ENCODE measurements at places on chromosomes 11 and 22.

DNA sequence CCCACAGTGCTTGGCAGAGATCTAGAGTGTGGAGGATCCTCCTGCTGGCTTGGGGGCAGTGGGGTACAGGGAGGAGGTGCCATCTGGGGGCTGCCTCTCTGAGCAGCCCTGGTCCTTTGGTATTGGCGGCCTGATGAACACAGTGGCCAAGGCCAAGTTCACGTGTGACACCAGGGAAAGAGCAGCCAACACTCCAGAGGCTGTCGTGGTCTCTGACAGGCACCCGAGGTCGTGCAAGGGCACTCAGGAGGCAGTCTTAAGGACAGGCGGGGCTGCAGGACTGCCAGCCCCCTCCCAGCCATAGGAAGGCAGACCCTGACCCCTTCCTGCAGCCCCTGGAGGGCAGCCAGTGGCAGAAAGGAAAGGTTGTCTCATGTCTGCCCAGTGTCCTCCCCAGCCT is 30.7 kb downstream of the PHF21B start:
- DNase-seq = no peak

DNA sequence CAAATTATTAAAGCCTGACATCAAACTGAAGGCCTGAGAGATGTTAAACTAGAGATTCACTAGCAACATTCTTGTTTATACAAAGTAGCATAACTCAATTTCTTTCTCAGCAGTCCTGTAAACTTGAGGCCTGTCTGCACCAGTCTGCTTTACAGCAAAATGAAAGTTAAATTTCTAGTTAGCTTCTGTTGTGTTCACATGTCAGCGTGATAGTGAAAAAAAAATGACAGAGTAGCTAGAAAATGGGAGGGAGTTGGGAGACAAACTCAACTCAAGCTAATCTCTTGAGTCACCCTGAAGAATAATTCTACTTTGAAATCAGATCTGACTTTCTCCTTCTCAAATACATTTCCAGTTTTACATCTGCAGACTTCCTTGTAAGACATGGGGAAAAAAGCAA is 6.5 kb downstream of the RBFOX2 start:
- DNase-seq = no peak

- no peak for DNase-seq
These were observed 42.1 kb downstream of the DKK3 start for GRCh38 chr11:11966354-11966741.

DNA sequence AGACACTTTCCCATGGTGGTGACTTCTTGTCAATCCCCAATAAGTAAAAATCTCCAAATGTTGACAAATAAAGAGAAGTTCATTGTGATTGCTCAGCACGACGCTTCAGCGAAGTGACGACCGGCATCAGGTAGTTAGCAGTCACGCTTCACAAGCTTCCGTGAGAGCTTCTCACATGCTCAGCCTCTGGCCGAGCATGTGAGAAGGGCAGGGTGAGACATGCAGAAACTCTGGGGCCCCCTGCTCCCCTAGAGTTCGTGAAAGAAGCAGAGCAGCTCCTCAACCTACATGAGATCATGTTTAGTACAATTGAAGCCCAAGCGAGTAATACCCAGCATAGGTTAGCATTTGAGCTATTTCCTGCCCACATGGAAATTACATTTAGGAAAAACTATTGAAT is 4.4 kb upstream of the C11orf16 start:
- no peak for DNase-seq
